Left ventricle myocardium inferior (tissue), 1 donor: ENCODE measurements at places on chromosomes 12 and 14. TPM values are rescaled to one million over a fixed set of nuclear protein-coding genes. Genes with fewer than 3 reads are reported as not detected.
A peak's percentile ranks its signal among the peaks of the same experiment; 100 is the strongest.

DNA sequence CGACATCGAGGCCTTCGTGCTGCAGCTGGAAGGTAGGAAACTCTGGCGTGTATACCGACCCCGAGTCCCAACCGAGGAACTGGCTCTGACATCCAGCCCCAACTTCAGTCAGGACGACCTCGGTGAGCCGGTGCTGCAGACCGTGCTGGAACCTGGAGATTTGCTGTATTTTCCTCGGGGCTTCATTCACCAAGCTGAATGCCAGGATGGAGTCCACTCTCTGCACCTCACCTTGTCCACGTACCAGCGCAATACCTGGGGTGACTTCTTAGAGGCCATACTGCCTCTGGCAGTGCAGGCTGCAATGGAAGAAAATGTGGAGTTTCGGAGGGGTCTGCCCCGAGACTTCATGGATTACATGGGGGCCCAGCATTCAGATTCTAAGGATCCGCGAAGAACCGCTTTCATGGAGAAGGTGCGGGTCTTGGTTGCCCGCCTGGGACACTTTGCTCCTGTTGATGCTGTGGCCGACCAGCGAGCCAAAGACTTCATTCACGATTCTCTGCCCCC is 1.4 kb downstream of the RIOX1 start:
- no peaks in the 10 kb centered on the region for H3K27me3 ChIP-seq
- H3K4me1 ChIP-seq: peaks cover 48% of the 10 kb centered on the region
- no peak for DNase-seq
- peak overlapping the region; percentile 96 for H3K27ac ChIP-seq
- peak overlapping the region; percentile 84 for H3K4me3 ChIP-seq

GRCh38 chr14:58752771-58753201 is 115.0 kb downstream of the DACT1 start:
- H3K27me3 ChIP-seq: no peaks in the 10 kb centered on the region
- peak overlapping the region; percentile 36 for H3K27ac ChIP-seq
- H3K4me3 ChIP-seq: no peak overlapping the region
- peak; percentile 77 for DNase-seq
- H3K4me1 ChIP-seq: peaks cover 36% of the 10 kb centered on the region

DNA sequence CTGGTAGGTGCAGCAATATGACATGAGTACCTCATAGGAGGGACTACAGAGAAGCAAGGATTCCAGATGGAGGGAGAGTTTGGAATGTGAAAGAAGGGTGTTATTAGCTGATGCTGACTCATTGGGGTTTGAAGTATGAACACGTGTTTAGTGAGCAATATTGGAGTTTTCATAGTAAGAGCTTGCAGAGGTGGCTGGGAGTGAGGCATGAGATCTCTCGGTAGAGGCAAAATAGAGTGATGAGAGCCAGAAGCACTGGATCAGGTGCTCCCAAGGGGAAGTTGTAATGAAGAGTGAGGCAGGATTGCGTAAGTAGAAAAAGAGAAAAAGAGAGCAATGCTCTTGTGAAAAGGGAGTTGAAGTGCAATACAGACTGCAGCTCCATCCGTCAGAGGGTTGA is 42.1 kb downstream of the MGST1 start:
- H3K4me3 ChIP-seq: no peak overlapping the region
- H3K27me3 ChIP-seq: peaks cover 2% of the 10 kb centered on the region
- no peaks in the 10 kb centered on the region for H3K4me1 ChIP-seq
- no peak overlapping the region for H3K27ac ChIP-seq
- H3K36me3 ChIP-seq: no peaks in the 10 kb centered on the region

DNA sequence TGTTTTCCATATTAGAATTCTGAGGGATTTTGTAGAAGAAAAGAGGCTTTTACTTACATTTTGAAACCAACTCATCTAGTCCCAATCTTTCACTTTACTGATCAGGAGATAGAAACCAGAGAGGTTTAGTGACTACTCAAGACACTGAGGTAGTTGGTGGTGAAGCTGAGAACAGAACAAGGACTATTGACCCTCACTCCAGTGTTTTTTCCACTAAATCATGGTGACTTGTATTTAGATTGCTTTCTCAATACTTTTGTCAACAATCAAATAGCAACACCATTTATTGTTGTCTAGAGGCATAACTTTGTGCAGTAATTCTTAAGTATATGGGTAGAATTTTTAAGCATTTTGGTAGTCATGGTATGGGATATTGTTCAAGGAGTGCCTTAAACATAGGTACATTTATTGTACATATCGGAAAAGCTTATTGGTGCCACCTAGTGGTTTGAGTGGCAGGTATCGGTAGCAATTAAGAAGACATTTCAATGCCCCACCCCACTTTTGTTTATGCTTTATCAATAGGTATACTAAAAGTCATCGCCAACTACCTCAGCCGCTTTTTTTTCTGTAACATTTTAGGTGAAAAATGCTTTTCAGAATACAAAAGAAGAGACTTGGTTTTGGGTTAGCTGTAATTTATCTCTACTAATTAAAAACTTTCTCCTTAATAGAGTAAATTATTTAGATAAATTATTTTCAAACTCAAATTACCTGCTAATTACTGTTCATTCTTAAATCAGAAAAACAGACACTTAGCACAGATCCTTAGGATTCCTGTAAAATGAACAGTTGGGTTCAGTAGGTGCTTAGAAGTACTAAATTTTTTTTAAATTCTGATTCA is 47.3 kb upstream of the PAWR start:
- no peak overlapping the region for H3K4me3 ChIP-seq
- no peaks in the 10 kb centered on the region for H3K36me3 ChIP-seq
- H3K27me3 ChIP-seq: no peaks in the 10 kb centered on the region
- H3K4me1 ChIP-seq: no peaks in the 10 kb centered on the region
- H3K27ac ChIP-seq: no peak overlapping the region

DNA sequence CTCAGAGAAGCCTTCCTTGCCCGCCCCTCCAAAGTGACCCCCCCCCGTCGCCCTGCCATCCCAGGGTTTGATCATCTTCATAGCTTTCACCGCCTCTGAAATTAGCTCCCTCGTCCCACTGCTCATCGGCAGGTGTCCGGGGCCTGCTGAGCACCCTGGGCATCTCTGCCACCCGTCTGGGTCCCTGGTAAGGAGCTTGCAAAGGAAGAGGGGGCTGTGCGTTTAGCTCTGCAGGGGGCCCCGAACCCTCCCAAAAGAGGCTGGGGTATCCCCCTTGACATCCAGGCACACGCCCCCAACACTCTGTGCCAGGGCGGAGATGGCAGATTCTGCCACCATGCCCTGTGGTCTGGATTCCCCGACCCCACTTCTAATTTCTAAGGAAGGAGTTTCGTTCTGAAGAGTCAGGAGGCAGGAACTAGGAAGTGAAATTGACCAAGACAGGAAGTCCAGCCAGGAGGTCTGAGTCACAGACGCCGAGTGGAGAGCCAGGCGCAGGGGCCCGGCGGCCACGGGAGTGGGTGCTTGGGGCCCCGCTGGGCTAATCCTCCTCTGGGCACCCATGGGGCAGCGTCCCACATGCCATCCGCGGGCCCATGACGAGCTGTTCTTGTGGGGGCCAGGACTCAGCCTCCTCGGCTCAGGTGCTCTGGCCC is 95.7 kb downstream of the RFLNA start:
- H3K4me1 ChIP-seq: peaks cover 98% of the 10 kb centered on the region
- H3K27ac ChIP-seq: peak overlapping the region; percentile 98
- H3K36me3 ChIP-seq: peaks cover 14% of the 10 kb centered on the region
- H3K4me3 ChIP-seq: peak overlapping the region; percentile 15
- H3K27me3 ChIP-seq: no peaks in the 10 kb centered on the region

DNA sequence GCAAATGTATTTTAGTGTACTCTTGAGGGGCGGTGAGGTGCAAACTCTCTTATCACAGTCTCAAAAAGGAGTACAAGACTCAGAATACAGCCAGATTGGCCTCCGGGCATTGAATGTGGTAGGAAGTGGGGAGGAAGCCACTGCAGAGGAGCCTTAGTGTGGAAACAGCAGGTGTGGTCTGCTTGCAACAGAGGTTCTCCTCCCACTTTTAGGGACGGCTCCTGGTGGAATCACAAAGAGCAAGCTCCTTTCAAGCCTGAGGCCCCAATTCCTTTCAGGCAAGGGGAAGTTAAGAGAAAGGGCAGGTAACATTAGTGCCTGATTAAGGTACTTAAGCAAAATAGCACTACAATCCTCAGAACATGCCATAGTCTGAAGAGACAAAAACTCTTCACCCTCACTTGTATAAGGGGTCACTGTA is 23.7 kb upstream of the SLC2A3 start:
- H3K27me3 ChIP-seq: no peaks in the 10 kb centered on the region
- peak overlapping the region; percentile 79 for H3K27ac ChIP-seq
- peaks cover 10% of the 10 kb centered on the region for H3K4me1 ChIP-seq
- no peaks in the 10 kb centered on the region for H3K36me3 ChIP-seq
- peak overlapping the region; percentile 63 for H3K4me3 ChIP-seq

GRCh38 chr14:36659822-36660735 is 1.6 kb upstream of the PAX9 start:
- peaks cover 81% of the 10 kb centered on the region for H3K4me1 ChIP-seq
- H3K27me3 ChIP-seq: peaks cover 100% of the 10 kb centered on the region
- H3K4me3 ChIP-seq: no peak overlapping the region

DNA sequence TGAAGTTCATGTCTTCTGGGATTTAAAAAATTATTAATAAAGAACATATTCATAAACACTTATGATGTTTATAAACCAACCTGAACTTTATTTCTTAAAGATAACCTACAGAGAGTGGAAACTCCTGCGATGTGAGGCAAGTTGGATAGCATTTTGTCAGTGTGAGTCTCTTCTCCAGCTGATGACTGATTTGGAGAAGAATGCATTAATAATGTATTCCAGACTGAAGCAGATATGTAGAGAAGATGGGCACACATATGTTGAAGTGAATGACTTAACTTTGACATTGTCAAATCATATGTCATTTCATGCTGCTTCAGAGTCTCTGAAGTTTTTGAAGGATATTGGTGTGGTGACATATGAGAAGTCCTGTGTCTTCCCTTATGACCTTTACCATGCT is 7.3 kb downstream of the HELB start:
- H3K27me3 ChIP-seq: no peaks in the 10 kb centered on the region
- H3K27ac ChIP-seq: no peak overlapping the region
- H3K4me3 ChIP-seq: no peak overlapping the region
- H3K4me1 ChIP-seq: no peaks in the 10 kb centered on the region

DNA sequence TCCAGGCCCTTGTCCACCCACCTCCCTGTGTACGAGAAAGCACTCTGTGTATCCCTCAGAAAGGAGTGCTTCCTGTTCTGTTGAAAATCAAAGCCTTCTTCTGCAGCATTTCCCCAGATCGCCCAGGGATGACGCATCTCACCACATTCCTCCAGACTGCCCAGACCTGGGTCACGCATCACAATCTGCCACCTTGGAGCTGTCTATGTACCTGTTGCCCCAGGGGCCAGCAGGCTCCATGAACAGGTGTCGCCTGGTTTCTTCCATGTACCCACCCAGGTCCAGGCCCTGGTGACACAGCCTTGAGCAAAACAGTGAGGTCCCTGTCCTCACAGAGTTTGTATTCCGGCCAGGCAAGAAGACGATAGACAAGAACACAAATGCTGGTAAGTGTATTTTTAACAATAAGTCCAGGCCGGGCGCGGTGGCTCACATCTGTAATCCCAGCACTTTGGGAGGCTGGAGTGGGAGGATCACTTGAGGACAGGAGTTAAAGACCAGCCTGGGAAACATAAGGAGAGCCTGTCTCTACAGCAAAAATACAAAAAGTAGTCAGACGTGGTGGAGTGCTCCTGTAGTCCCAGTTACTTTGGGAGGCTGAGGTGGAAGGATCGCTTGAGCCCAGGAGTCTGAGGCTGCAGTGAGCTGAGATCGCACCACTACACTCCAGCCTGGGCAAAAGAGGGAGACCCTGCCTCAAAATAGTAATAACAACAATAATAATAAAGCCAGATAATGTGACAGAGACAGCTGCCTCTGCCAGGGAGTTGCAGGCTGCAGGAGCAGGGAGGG is 6.8 kb upstream of the PPP1R13B start:
- H3K4me3 ChIP-seq: no peak overlapping the region
- DNase-seq: no peak
- H3K36me3 ChIP-seq: no peaks in the 10 kb centered on the region
- peaks cover 26% of the 10 kb centered on the region for H3K4me1 ChIP-seq
- H3K27me3 ChIP-seq: no peaks in the 10 kb centered on the region

TAS2R42 gene
- not detected for total RNA-seq

DCAF5 gene
- total RNA-seq: 57.8 TPM
